Adipocyte (in vitro differentiated cells): ENCODE measurements at places on chromosomes 13 and 19.

DNA sequence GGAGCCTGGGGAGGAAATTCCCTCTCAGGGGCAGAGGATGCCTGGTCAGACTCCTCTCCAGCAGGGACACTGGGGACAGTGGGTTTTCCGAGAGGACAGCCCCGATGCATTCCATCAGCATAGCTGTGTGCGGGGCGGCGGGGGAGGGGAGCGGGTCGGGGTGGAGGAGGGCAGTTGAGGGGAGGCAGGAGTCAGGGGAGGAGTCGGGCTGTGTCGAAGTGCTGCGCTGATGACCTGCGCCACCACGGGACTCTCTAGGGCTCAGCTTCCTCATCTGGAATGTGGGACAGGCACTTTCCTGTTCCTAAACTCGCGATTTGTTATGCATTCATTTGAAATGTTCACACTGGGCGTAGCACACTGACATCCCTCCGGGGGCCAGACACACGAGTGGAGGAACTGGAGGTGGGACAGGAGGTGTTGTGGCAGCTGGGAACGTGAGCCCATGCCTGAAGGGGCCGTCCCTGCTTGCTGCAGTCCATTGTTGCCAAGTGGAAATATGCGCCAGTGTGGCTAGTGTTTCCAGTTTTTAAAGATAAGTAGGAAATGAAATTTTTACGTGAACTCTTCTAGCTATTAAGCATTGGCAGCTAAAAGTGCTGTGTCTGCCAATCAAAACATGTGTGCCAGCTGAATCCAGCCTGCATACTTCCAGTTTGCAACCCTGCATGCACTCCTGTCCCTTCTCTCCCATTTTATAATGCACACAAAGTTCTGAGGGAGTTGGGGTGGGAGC, 43.3 kb downstream of the FLT1 start:
- peak; percentile 36 for DNase-seq

DNA sequence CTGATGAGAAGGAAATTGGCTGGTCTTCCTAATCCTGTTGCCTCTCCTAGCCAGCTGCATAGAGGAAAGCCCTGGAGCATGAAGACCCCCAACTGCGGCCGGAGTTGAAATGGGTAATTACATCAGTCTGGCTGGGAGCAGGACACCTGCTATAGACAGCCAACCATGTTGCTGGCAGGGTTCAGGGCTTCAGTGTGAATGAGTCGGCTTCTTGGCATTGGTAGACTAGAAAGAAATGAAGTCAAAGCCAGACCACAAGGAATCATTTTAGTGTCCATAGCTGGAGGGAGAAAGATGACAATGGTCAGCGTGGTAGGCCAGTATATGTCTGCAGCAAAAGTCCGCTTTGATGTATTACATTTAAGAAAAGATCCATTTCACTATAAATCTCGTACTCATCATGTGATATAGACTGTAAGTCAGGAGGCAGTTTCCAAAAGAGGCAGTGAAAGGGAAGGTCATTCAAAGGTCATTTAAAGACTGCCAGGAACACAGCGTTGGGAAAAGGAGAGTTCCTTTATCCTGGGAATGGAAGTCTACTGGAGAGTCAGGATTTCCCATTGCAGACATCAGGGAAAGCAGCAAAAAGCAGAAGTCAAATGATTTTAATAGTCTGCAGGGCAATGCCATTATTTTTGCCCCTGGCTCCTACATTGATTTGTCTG, 262.7 kb downstream of the DNAJC15 start:
- no peak for DNase-seq

- DNase-seq, result no peak
These were observed 14.7 kb upstream of the TEKTIP1 start for GRCh38 chr19:3524078-3524842.

DNA sequence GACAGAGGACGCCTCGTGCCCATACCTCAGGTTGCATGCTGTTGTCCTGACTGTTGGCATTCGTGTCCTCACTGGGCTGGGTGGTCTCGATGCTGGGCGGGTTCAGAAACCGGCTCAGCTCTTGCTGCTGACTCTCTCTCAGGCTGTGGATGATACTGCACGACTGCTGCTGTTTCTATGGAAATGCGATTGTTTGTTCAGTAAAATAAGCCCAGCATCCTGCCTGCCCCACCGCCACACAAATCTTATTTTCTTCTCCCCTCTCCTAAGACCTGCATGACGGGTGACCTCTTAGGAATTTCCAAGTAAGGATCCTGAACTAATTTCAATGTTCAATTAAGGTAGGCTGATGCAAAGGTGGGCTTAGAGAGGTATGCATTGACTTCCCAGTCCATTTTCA, 356.5 kb downstream of the NALCN start:
- DNase-seq, result no peak

DNA sequence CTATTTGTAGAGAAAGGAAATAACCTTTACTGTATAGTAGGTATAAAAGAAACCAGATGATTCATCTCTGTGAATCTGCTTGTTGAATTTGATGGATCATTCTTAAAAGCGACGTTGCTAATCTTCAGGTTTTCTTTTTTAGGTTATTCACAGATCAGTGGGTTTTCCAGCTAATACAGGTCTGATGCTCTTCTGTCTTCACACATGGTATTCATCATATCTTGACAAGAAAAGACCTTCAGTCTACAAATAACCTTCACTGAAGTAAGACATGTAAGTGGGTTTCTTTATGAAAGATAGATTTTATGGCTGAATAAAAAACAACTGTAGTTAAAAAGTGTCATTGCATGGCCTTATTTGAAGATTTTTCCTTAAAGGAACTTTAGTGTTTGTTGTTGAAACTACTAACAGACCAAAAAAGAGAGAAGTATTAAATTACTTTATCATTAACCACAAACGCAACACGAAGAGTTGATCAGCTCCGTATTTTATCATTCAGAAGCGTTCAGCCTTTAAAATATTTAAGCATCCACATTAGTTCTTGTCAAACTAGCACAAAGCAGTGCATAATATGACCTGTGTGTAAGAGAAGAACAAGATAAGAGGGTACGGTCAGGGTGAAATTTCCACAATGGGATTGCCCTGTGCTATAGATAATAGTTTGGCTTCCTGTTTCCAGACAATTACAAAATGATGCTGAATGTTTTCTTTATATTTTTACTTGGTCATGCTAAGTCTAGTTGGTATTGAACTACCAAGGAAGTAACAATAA, 299.5 kb downstream of the MZT1 start:
- DNase-seq, result no peak

DNA sequence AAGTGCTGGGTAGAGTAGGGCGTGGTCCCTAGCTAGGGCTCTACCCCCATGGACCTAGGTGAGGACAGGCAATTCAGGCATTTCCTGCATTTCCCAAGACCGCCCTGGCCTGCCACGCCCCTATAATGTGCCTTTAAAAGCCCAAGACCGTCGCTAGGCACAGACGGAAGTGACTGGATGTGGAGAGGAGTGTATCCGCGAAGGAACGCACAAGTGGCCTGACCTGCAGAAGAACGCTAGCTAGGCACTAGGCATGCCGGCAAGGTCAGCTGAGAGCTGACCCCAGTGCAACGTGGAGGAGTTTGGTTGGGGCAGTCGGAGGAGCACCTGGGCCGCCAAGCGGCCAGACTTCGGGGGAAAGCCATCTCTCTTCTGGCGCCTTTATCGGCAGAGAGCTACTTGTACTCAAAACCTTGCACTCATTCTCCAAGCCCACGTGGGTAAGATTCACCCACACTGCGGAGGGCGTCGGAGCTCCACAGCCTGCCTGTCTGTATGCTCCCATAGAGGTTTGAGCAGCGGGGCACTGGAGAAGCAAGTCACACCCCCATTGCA, 370.0 kb downstream of the FGF9 start:
- no peak for DNase-seq

GRCh38 chr19:47704024-47704423, 9.2 kb upstream of the EHD2 start:
- no peak for DNase-seq

- peak; percentile 72 for DNase-seq
These were observed 13.3 kb upstream of the LEUTX start for GRCh38 chr19:39765091-39766076.

DNA sequence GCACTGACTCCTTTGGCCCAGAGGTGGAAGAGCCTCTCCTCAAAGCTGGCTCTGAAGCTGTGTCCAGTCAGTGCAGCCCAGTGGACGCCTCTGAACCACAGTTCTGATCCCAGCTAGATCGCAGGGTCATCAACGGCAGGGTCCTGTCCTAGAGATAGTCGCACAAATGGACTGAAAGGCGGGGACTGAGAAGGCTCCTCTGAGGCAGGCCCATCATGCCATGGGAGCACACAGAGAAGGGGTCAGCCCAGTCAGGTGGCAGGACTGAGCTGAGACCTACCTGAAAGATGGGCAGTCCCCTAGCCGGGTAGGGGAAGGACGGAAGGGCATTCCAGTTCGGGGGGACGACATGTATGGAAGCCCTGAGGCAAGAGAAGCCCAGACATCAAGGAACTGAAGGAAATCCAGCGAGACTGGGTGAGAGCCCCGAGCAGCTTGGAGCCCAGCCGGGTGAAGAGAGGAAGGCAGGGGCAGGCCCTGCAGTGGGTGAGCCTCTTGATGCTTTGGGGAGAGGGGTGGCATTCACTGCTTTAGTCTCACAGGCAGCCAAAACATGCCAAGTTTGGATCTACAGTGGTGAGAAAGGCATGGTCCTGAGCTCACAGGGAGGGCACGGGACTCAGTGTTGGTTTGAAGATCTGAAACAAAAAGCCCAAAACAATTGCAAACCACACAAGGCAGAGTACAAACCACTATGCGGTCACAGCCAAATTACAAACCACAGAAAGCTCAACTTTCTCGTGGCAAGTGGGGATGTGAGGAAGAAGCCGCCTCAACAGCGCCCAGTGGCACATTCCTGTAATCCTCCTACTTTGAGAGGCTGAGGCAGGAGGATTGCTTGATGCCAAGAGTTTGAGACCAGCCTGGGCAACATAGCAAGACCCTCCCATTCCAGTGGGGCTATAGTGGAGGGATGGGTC, 10.0 kb downstream of the CALM3 start:
- DNase-seq, result no peak

DNA sequence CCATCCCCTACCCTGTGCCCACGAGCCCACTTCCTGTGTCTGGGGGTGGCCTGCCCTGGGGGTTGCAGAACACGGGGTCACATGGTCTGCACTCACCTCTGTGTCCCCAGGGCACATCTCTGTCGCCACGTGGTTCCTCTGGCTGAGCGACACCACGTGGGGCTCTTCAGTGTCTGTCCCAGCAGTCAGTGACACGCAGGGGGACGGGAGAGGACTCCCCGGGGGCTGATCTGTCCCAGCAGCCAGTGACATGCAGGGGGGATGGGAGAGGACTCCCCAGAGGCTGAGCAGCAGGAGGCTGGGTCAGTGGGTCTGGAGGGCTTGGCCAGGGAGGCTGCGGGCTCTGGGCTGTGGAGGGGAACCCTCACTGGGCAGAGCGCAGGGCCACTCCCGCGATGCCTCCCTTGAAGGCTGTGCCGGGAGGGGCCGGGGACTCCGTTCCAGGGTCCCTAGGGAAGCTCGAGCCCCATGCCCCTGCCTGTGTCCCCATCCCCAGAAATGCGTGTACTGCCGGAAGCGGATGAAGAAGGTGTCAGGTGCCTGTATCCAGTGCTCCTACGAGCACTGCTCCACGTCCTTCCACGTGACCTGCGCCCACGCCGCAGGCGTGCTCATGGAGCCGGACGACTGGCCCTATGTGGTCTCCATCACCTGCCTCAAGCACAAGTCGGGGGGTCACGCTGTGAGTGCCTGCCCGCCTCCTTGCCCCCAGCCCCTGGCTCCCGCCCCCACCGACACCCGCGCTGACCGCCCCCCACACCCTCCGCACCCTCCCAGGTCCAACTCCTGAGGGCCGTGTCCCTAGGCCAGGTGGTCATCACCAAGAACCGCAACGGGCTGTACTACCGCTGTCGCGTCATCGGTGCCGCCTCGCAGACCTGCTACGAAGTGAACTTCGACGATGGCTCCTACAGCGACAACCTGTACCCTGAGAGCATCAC, 174.8 kb downstream of the KDM4B start:
- no peak for DNase-seq

DNA sequence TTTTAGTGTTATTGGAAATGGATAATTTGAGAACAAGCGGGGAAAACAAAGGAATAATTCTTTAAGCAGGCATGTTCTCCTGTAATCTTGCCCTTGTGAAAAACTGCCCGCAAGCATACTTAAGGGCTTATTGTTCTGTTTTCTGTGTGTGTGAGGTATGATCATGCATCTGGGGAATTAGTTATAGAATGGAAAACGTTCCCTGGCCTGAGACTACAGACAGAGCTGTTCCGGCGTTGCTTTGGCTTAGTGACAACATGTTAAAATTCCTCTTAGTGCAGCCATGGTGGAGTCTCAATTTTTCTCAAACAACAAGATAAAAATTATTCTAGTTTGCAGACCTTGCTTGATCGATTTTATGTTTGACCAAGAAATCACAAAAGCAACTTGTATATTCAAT, 560.2 kb upstream of the SPRY2 start:
- DNase-seq, result peak; percentile 20
